Right ventricle myocardium inferior (tissue), 1 donor: ENCODE measurements at places on chromosomes 3 and 15. TPM values are rescaled to one million over a fixed set of nuclear protein-coding genes. Genes with fewer than 3 reads are reported as not detected.

Gene UNC13C
- 0.08 TPM for total RNA-seq

Gene KCNAB1
- 3.7 TPM for total RNA-seq

Gene TKT
- 48.1 TPM for total RNA-seq

Gene GOLGA6A
- total RNA-seq, result not detected

- no peak for DNase-seq
Observed at GRCh38 chr15:31374489-31374888, 47.9 kb downstream of the KLF13 start.

DNA sequence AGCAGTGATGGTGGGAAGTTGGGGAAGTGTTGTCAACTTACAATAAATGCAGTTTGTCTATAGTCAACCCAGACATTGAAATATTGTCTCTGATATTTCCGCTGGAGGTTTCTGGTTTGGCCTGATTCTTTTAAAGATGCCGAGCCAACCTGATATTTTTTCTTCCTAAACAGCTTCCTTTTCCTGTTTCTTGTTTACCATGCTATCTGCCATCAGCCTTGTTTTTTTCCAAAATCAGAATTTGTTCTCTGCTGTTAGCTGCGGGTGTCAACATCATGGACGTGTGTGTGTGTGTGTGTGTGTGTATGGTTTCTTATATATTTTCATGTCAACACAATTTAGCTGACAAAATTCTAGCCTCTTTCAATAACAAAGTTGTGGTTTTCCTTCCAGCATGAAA, 41.2 kb upstream of the XCR1 start:
- no peak for DNase-seq

DNA sequence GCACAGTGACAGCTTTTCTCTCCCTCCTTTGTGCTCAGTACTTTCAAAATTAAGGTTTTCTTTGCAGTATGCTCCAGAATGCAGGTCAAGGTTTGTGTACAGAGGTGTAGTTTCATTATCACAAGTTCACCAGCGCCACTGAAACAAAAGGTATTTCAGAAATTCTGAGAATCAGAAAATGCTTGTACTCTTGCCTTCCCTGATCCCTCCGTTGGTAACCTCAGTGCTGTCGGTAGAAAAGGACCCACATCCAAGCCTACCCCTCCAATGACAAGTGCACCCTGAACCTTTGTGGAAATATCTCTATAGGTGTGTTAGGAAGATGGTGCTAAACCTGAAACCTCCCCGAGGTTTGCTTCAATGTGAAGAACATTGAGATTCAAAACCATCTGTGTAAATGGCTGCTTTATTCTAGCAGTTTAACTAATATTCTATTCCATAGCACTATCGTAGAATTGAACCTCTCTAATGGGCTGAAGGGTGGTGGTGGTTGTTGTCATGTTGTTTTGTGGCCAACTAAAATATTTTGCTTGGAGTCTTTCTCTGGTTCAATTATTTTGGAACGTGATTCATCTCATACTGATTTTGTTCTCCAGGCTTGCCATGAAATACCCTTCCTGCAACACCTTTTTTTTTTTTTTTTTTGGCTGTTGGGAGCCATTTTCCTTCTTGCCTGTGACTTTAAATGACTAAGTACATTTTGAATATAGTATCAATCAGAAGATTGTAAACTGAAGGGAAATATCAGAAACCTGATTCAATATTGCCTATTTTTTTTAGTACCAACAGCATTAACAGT, 20.7 kb downstream of the ZBTB38 start:
- DNase-seq, result no peak

GRCh38 chr3:14424711-14425580, 22.5 kb downstream of the SLC6A6 start:
- DNase-seq, result no peak

GRCh38 chr15:99953886-99954285, 220.6 kb upstream of the LYSMD4 start:
- no peak for DNase-seq

DNA sequence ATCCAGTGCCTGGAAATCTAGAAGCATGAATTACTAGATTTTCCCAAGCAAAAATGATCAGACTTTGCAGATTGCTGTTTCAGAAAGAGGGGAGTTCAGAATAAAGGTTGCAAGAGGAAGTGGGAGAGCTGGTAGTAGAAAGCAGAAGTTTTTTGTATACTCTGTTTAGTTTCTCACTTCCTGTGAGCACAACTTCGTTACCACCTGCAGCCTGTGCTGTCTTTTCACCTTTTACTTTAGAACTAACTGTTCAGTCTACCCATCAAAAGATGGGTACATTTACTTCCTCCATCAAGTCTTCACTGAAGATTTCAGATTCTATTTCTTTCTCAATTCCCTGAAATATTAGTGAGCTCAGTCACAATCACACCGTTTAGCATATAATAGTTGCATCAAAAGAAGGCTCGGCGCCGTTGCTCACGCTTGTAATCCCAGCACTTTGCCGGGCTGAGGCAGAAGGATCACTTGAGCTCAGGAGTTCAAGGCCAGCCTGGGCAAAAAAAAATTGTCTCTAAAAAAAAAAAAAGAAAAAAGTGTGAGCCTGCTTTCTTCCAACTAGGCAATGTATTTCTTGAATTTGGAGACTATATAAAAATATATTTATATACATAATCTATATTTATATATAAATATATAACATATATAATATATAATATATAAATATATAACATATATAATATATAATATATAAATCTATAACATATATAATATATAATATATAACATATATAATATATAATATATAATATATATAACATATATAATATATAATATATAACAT, 1.8 kb upstream of the CEP97 start:
- no peak for DNase-seq

DNA sequence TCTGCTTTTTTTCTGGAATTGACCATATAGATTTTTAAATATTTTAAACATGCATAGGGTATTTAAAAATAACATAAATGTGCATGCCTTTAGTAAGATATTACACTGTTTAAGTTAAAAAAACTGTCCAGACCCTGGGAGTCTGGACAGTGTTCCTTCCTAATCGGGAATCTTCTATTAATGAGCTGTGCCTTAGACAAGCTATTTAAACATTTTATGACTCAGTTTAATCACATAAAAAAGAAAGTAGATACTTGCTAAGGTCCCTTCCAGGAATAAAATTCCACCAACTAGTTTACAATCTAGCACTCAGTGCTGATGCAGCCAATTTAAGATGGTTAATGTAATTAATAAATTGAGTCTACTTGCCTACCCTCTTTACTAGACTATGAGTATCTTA, 140.4 kb upstream of the DPH6 start:
- no peak for DNase-seq

DNA sequence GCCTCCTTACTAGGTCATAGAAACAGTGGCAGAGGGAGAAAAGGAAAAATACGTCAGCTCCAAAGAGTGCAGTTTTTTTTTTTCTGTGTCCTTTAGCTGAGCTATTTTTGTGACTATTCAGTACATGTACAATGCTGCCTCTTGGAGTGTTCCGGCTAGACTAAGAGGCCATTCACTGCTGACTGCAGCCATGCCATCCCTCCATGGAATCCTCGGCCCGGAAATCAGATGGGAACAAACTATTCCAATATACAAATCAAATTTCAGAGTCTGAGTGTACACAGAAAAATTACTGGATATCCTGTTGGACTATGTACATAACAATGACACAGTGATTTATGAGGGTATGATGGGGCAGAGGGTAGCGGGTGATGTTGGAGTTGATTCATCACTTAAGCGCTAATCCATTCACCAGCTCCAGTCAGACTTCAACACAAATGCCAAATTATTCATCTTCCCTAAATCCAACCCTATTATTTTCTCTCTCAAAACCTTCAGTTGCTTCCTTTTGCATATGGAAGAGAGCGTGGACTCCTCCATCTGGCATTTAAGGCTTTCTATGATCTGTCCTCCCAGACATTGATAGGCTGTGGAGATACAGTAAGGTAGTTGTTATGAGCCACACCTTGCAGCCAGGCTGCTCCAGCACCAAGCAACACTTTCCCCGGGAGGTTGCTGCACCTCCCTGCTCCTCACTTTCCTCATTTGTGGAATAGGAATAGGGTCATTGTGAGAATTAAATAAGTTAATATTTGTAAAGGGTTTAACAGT, 109.1 kb downstream of the LPP start:
- DNase-seq, result no peak

DNA sequence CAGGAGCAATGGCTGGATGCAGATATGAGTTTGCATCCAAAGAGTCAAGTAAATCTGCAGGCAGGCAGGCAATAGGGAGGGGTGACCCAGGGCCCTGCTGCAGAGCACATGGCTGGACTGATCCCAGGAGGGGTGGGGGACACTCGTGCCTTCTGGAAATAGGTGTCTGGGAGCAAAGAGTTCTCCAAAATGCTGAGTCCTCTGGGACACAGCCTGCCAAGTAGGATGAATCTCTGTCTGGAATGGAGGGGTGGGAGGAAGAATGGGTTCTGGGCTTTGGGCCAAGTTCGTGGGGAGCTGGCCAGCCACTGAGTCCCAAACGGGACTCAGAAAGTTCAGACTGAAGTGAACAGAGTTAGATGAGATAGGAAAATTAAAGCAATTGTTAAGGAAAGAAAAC, 214.5 kb downstream of the MTHFS start:
- DNase-seq, result peak; percentile 62

- no peak for DNase-seq
Observed at GRCh38 chr3:176631165-176631564, 566.1 kb downstream of the TBL1XR1 start.

DNA sequence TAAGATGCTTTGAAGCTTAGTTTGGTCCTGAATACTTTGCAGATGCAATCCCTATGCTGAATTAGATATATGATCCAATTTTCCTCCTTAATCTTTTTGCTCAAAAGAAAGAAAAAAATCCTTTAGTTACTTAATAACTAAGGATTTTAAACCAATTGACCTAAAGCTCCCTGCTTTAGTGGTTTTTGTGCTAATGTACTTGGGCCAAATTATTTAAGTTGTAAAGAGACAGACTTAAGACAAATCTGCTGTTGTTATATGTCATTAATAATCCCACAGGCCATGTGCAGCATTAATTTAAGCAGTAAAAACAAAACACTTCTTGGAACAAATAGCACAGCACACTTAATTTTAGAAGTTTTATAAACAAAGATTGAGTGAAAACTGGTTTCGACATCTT, 776.1 kb upstream of the SEMA6D start:
- no peak for DNase-seq

GRCh38 chr15:79372428-79372827, 59.7 kb upstream of the MINAR1 start:
- DNase-seq, result no peak

GRCh38 chr15:79310612-79310984, 314 bp upstream of the TMED3 start:
- no peak for DNase-seq

DNA sequence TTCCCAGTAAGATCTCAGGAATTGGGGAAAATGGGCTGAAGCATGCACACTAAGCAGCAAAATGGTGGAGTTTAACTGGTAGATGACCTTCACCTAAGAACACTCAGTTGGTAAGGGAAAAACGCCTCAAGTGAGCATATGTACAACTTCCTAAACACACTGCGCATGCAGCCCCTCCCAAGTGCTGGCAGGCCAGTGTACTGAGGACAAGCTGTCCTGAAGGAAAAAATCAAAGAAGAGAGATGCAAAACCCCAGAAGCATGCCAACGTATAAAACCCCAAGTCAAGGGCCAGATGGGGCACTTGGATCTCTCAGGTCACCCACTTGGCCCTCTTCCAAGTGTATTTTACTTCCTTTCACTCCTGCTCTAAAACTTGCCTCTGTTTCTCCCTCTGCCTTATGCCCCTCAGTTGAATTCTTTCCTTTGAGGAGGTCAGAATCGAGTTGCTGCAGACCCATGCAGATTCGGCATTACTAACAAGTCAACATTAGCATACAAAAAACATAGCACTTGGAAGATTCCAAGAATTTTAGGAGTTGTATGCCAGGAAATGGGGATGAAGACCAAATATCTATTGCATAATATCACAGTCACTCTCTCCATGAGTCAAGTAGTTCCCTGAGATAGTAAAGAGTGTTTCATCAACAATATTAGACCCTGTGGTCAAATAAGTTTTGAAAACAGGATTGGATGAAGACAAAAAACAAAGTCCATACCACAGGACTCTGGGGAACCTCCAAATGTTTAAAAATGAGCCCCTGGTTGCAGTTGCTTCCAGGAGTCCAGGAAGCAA, 10.8 kb upstream of the FYCO1 start:
- DNase-seq, result no peak
